ENCODE measurements at places on chromosomes 6 and 20. TPM values are rescaled to one million over a fixed set of nuclear protein-coding genes. Genes with fewer than 3 reads are reported as not detected.

The PTCHD4 gene
- total RNA-seq, result not detected

GRCh38 chr6:132400883-132401617 is at the start of gene MOXD1:
Gene MOXD1, minus strand, starts transcription at chr6:132401475. Its CDS starts 49 bp downstream, at chr6:132401426.
- DNase-seq, result no peak

DNA sequence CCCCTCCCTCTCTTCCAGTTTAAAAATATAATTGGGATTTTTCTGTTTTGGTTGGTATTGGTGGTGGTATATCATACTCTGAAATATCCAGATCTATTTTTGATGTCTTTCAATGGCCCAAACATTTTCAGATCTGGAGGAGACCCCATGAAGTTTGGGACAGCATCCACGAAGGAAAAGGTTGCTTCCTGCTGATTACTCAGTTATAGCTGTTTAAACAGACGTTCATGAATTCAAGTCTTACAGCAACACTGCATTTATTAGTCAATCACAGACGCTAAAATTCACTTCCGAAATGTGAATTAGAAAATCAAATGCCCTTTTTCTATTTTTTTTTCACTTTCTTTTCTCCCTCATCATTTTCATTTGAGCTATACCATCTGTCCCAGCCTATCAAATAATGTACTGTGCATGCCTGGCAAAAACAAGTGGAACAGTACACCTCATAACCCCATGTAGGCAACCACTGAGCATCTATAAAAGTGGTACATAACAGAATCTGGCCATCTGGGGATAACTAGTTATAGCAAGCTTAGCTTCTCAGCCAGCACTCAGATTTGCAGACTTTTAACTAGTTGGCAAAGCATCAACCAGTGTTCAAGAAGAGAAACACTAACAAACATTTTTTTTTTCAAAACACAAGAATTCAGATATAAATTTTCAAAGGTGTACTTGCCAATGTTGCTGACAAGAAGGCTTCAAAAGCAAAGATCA is 124.5 kb downstream of the HIVEP2 start:
- DNase-seq, result peak; percentile 60

- DNase-seq, result no peak
Observed at GRCh38 chr6:151100326-151100725, 139.4 kb upstream of the AKAP12 start.

- DNase-seq, result no peak
Observed at GRCh38 chr6:137002505-137002904, 42.3 kb downstream of the IL20RA start.

GRCh38 chr6:44489910-44490604 is 102.6 kb downstream of the CDC5L start:
- no peak for DNase-seq

DNA sequence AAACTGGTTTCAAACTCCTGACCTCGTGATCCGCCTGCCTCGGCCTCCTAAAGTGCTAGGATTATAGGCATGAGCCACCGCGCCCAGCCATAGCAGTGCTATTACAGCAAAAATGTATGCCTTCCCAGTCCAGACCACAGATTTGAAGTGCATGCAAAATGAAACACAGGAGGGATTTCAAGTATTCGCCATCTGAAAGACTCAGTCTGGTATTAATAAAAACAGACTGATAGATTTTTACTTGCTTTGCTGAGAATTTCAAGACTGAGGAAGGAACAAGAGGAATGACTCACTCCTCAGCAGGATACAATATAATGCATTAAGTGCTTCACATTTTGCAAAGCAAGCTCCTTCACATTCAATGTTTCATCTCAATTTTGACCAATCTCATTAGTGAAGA is 134.9 kb downstream of the TMEM200A start:
- DNase-seq, result no peak

The PAK5 gene
- not detected for total RNA-seq

- DNase-seq, result no peak
Observed at GRCh38 chr20:1277529-1278322, 11.6 kb downstream of the SNPH start.

DNA sequence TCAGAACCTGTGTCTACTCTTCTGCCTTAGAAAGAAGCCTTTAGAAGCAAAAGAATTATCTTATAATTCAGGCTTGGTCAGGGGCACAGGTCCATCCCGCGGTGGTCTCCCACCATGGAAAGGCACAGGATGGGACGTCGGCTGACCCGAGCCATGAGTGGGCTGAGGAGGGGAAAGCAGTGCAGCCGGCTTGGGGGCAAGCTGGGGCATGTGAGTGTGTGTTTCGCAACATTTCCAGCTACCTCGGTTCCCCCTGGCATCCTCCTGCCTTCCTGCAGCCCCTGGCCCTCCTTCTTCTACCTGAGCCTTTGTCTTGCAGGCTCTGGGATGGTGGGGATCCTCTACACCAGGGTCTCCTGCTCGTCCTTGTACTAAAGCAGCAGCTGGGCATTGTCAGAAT is 29.1 kb upstream of the FOXC1 start:
- no peak for DNase-seq

DNA sequence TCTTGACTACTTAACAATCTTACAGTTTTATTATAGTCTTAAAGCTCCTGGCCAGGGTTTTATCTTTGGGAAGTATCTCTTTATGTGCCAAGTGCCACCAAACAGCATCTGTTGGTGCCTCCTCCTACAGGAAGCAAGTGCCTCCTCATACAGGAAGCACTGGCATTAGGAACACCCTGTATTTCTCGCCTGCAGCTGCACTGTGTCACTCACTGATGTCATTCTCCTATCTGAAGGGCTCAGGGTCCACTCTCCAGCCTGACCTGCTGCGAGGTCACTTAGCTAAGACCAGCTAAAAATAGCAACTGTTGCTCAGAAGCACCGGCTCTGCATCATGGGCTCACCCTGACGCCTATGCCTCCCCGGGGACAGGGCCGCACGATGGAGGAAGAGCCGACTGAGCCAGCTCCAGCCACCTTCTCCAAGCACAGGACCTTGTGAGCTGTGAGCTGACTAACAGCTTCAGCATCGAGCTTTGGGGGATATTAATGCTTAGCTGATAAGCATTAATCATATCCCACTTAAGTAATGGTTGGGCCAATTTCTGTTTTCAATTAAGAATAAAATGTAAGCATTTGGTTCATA is 66.3 kb upstream of the CD93 start:
- no peak for DNase-seq

DNA sequence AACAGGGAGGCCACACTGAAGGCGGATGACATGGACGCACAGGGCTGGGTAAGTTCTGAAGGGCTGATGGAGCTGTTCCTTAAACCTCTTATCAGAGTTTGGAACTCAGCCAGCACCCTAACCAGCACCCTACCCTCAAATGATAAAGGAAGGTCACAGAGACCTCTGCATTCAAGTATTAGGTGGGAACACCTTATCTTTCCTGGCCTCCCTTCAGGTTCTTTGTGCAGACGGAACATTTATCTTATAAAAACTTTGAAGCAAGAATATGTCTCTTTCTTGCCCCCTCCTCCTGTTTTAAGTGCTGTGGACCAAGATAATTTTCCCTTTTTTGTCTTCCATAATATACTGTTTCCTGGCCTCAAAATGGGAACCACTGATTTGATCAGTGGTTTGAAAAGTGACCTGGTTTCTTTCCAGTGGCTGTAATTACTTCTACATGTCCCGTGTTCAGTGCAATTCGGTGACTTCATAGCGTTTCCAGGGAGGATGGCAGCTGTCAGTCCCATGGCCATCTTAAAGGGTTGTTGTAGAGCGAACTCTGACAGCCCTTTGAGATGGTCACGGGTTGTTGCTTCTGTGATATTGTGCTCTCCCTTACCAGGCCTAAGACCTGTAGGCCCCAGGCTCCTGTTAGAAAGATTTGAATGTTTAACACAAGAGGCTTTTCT is 213.2 kb upstream of the MYLIP start:
- DNase-seq, result no peak

The NRM gene
- total RNA-seq, result 6.4 TPM

The PACSIN1 gene
- total RNA-seq, result 2.0 TPM

The ULBP2 gene
- not detected for total RNA-seq

- no peak for DNase-seq
Observed at GRCh38 chr6:19452495-19452894, 384.7 kb upstream of the ID4 start.

DNA sequence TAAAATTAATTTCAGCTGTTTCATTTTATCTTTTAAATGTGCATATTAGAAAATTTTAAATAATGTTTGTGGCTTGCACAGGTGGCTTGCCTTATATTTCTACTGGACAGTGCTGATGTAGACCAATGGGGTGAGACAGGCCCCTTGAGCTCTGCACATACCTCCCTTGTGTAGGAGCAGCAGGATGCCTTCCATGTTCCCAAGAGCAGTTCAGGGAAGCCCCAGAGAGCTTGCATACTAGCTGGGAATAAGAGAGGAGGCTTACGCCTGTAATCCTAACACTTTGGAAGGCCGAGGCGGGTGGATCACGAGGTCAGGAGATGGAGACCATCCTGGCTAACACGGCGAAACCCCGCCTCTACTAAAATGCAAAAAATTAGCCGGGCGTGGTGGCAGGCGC is 61.4 kb downstream of the RFPL4B start:
- no peak for DNase-seq

GRCh38 chr6:143540192-143540591 is 28.7 kb upstream of the FUCA2 start:
- no peak for DNase-seq

The PRR3 gene
- total RNA-seq, result 29.1 TPM

The BPIFA1 gene
- total RNA-seq, result not detected

The TULP1 gene
- total RNA-seq, result not detected

The SYCP2L gene
- not detected for total RNA-seq

GRCh38 chr6:144223686-144224085 is 61.4 kb upstream of the UTRN start:
- DNase-seq, result no peak

The NPBWR2 gene
- total RNA-seq, result not detected

The SYTL3 gene
- 24.3 TPM for total RNA-seq

DNA sequence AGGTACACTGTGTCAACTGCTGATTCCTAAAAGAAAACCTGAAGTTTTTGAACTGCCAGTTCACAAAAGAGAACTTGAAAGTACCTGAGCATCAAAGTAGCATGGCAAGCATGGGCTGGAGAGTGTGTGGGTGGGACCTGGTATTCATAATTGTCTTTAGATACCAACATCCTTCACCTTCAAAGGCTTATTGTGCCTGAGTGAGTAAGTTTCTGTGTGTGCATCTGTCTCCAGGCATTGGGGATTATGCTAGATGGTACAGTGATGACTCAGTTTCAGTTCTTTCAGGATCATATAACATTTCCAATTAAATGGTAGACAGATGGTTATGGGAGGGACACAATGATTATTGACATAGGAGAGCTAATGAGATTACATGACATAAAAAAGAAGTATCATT is 238.5 kb downstream of the ZFAND3 start:
- DNase-seq, result no peak

The PRR18 gene
- total RNA-seq, result not detected

DNA sequence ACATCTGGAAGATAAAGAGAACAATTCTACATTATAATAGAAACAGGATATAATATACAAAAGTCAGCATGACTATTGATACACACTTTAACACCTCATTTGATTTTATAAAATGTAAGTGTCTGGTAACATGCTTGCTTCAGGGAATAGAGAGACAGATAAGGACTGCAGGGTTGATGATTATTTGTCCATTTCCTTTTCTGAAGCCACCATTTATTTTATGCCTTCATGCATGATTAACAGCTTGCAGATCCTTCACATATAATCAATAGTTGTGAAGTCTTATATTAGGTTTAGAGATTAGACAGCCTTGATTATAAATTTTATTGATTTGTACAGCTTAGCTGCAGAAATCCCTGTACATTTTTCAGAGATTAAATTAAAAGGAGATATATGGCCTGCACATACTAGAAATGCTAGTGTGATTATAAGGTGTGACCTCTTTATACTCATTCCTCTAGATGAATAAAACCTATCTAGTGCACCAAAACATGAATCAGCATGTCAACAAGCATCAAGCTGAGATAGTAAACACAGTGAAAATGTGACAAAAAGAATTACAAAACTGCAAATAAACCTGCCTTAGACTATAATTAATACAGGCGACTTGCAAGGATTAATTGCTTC is 198.8 kb upstream of the THEMIS start:
- DNase-seq, result no peak

DNA sequence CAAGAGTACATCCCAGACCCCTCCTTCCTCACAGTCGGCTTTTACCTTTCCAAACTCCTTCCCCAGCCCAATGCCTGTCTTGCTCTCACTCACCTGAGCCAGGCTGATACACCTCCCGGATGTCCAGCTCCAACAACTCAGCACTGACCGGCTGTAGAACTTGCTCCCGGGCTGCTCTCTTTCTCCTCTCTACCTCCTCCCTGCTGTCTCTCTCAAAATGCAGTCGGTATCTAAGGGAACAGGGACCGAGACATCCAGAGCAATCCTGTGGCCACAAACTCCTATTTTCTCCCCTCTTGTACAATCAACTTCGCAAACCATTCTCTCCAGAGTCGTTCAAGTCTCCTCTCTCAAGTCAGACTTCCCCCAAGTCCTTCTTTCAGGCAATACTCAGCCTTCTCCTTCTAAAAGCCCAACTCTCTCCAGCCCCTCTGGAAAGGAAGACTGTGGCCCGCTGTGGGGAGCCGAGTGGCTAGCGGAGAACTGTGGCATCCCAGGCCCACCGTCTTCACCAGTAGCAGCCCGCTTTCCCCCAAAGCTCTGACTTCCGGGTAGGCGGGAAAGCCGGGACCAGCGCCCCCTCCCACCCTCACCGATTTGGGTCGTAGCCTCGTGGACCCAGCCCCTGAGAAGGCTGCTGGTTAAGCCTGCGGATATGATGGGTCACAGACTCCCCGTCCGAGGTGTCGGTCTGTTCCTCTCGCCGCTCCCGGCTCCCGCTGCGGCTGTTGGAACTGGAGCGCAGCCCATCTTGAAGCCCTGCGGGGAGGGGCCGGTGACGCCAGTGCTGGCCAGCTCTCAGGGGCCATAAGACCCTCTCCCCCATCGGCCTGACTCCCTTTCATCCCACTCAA is 1.1 kb downstream of the GNL1 start:
- no peak for DNase-seq

- DNase-seq, result no peak
Observed at GRCh38 chr20:12372557-12372956, 454.9 kb downstream of the BTBD3 start.

GRCh38 chr6:169019727-169020491 is 233.7 kb downstream of the THBS2 start:
- DNase-seq, result no peak

DNA sequence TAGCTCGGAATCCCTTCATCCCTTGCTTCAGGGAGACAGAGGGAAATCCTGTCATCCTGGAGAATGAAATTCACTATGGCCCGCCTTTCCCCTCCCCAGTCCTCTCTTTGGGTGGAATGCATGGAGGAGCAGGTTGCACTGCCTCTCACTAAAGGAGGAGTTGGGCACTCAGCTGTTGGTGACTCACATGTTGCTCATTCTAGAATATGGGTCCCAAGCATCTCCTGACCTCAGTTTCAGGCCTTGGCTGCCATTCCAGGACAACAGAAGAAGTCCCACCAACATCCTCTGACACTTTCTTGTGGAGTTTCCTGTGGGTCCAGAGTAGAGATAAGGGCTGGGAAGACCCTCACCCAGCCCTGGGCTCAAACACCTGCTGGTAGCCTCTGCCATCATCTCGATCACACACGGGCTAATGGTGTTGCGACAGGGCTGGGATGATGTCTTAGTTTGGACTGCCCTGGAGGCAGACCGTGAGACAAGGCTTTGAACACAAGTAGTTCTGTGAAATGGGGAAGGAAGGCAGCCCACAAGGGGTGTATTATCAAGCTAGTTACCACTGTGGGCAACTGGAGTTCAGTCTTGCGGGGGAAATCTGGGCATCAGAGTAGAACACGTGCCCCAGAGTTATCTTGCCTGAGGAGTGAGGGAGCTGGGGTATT is 52.4 kb upstream of the RNF24 start:
- no peak for DNase-seq
